ENCODE measurements at places on chromosomes 3 and 15. TPM values are rescaled to one million over a fixed set of nuclear protein-coding genes. Genes with fewer than 3 reads are reported as not detected.

Gene GABRR3
- not detected for total RNA-seq

Gene DOCK3
- 15.2 TPM for total RNA-seq

Gene SENP8
- 1.9 TPM for total RNA-seq

DNA sequence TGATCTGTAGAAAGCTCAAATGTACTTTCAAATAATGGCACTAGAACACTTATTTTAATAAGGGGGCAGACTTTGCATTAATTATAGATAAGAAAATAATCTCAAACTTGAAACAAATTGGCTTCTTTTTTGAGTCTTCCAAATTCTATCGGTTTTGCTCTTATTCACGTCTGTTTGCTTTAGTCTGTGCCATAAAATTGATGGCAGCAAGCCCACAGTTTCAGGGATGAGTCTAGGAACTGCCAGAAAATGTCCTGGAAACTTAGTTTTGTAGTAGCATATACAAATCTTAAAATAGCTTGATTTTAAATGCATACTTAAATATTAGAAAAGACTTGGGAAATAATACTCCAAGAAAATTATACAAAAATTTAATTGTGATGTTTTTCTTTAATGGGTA lies 39.7 kb downstream of the BCHE start:
- DNase-seq, result no peak

DNA sequence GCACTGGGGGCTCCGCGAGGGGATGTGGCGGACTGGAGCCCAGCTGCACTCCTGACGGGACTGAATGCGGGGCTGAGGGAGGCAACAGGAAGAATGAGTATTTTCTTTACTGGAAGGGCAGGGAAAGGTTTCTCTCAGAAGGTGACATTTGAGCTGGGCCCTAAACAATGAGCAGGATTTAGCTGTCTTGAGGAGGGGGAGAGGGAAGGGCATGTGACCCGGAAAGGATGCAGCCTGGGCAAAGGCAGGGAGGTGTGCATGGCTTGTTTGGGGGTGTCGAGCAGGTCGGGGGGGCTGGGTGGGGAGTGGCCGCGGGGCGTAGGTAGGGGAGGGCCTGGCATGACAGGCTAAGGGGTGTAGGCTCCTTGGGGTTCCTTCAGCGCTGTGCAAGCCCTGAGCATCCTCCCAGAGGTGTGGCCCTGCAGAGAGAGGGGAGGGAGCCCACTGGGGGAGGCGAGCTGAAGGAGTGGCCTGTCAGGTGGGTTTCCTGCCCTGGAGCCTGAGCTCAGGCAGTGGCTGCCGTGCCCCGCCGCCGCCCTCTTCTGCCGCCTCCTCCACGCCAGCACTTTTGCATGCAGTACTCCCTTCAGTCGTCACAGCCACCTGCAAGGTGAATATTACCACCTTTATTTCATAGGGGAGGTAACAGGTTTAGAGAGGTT lies 17.2 kb upstream of the ANKDD1A start:
- peak; percentile 66 for DNase-seq

DNA sequence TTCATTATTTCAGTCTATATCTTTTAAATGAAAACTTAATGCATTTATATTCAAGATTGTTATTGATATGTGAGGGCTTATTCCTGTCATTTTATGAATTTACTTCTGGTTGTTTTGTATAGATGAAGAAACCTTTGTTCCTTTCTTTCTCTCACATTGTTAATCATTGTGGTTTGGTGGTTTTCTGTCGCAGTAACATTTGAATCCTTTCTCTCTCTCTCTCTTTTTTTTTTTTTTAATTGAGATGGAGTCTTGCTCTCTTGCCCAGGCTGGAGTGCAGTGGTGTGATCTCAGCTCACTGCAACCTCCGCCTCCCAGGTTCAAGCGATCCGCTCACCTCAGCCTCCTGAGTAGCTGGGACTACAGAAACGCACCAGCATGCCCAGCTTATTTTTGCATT lies 22.1 kb downstream of the AGBL1 start:
- DNase-seq, result no peak

DNA sequence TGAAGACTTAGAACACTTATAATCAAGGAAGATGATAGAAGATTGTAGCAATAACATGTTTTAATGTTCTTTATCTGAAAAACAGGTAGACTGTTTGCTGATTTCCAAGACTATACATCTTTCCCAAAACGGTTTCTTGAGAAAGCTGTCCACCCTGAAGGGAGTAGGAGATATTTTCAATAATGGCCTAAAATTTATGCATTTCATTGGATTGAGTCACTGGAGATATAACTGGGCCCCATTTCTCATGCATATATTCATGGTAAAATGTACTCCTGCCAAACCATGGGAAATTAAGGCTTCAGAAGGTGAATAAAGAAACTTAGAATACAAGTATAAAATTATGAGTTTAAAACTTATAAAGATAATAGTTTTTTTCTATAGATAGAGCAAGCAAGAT lies 143.9 kb downstream of the LSAMP start:
- DNase-seq, result no peak

DNA sequence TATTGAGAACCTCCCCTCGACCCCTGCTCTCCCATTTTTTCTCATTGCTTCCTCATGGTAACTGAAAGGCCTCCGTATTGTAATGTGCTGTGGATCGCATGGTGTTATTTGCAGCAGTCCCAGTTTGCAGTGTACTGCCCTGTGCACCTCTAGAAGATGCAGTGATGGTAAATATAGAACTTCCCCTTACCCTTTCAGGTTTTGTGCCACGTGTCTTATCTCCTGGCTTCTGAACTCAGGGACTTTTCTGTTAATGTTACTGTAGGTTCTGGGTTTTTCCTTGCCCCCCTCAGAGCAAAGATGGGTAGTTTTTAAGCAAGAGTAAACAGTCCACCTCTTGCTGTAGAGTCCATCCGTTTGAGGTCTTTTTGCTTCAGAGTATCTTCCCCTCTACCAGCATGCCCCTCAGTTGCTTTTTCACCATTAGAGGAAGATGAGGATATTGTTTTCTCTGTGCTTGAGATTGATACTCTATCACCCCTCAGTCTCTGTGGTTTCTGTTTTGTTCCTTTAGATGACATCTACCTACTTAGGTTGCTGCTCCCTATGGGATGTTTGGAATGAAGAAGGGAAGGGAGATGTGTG lies 22.4 kb downstream of the CHD2 start:
- no peak for DNase-seq

- DNase-seq, result no peak
Measured at GRCh38 chr15:82952158-82953081, at the start of gene HOMER2. Gene HOMER2, minus strand, starts transcription at chr15:82952720. Its CDS starts 185 bp downstream, at chr15:82952535.

DNA sequence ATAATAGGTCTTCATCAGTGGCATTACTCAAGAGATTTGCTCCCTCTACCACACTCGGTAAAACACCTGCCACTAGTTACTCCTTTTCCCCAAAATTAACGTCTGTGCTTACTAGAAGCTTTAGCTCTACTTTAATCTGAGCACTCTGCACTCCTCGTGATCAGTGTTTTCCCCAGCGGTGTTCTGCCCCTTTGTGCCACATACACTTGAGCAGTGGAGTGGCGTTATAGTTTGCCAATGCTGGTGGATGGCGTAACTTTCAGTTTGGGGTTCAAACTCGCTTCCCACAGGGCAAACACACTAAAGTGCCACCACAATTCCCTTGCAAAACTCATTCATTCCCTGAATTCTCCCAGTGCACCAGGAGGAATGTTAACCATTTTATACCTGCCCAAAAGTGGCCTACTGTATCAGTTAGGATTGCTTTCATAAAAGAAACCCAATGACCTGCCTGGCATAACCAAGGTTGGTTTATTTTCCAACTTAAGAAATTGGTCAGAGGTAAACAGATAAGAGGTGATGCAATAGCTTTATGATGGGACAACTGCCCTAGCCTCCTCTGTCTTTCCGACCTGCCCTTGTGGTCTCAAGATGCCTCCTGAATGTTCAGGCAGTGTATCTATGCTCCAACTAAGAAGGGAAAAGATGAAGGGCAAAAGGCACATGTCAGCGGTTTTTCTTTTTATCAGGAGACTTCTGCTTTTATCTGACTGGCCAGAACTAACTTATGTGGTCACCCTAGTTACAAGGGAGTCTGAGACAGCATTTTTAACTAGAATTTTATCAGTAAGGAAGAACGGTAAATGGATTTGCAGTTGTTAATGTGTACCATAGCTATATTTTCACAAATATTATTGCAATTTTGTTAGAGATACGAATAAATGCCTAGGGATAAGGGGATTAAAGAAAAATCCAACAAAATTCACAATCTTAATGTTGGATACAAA lies 83.9 kb downstream of the FSIP1 start:
- no peak for DNase-seq

Data from PC-9 (cell line).